Renal pelvis (tissue), 12 donors: ENCODE measurements at places on chromosomes 5 and 9.

GRCh38 chr9:93093127-93093876, 2.7 kb upstream of the CARD19 start:
- DNase-seq, result peak; percentile 54

GRCh38 chr5:36403632-36404311, 102.1 kb upstream of the RANBP3L start:
- DNase-seq, result no peak

DNA sequence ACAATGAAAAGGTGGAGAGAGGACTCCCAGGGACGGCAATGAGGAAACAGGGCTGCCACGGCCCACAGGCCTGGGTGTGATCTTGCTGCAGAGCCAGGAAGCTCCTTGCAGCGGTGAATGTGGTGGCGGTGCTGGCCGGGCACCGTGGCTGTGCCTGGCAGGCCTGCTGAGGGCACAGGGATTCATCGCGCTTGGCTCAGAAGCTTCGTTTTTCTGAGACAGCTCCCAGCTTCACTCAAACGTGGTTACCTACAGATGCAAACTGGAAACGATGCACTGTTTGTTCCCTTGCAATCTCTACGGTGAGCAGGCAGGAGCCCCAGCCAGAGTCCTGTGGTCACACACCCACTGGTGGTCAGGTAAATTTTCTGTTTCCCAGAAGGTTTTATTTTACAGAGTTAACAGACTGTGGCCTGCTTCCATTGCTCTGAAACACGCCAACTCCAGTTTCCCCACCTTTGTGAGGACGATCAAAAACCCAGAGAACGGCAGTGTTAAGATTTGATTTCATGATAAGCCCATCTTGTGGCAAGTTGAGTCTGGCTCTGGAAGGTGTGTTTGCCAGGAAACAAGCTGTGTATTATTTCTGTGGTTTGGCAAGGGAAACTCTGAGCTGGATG, 183.9 kb downstream of the AUH start:
- DNase-seq, result no peak

- peak; percentile 24 for DNase-seq
Observed at GRCh38 chr9:88399966-88400365, 11.7 kb downstream of the SPIN1 start.

DNA sequence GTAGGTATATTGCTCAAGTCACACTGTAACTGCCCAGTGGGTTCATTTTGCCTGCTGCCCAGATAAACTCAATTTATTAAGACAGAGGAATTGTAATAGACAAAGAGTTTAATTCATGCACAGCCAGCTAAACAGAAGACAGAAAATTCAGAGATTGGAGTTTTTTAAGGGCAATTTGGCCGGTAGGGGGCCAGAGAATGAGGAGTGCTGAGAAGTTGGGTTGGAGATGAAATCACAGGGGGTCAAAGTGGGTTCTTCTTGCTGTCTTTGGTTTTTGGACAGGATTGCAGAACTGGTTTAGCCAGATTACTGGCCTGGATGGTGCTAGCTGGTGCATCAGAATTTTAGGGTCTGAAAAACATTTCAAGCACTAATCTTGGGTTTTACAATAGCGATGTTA, 20.7 kb upstream of the IL33 start:
- no peak for DNase-seq

GRCh38 chr5:147780924-147781573, 1.5 kb downstream of the JAKMIP2 start:
- DNase-seq, result no peak

DNA sequence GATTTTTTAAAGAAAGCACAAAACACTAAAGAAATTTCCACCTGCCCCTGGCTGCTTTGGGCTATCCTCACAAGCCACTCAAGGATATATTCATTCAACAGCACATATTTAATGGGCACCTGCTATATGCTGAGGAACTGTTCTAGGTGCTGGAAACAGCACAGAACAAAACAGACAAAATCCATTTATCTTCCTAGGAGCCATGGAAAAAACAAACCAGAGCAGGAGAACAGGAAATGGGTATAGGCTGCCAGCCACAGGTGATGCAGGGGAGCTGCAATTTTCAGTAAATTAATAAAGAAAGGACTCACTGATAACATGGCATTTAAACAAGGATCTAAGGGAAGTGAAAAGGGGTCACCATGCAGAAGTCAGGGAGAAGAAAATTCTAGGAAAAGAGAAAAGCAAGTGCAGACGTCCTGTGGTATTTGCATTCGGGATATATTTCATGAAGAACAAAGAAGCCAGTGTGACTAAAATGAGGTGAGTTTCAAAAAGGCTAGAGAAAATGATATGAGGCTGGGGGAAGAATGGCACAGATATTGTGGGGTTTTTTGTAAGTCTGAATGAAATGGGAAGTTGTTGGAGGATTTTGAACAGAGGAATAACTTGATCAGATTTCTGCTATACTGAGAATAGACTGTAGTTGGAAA, 152.2 kb downstream of the ADAMTSL1 start:
- DNase-seq, result no peak

DNA sequence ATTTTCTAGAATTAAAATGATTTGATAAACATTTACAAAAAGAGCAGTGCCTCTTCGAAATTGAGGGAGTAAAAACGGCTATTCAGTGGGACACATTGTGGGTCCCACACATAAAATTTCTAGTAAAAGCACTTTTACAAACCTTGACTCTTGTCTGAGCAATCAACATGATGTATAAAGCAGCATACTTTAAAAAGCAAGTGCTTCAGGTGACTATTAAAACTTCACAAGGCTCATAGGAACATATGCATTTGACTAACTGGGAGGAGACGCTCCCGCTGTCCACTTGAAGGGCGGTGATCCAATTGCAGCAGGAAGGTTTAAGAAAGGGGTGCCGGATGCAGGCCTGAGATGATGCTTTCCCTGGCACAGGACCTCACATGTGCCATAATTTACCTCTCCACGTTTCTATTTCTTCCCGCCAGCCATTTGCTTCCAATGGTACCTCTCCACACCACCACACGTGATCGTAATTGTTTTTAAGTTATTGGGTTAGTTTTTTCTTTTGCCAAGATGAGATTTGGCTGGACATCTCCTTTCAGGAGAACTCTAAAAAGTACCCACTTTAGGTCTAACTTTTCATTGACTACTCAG, 1.8 kb downstream of the MCTP1 start:
- DNase-seq, result no peak

GRCh38 chr5:123035360-123035917, 1.1 kb downstream of the PPIC start:
- peak; percentile 15 for DNase-seq

DNA sequence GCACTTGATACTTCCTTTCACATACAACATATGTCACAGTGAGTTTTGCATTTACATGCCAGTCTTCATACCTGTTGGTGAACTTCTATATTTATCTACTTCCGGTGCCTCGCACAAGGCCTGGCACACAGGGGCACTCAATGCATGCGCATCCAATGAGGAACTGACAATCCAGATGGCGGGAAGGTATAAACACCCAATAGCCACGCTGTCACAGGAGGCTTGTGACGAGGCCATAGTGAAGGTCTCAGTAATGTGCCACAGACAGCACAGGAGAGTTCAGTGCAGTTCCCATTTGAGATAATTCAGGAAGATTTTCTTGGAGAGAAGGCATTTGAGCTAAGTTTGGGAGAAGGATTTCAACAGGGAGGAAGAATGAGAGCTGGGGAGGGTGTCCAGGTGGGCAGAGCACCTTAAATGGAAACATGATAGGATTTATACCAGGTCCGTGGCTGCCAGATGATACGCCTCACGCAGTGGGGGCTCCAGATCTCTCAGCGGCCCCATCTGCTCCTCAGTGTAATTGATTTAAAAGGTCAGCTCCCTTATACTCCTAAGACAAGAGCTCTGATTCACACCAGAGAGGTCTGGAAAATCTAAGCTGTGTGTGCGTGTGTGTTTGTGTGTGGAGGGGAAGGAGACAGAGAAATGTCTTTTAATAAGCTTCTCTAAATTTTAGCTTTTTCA, 206.2 kb downstream of the DCP2 start:
- DNase-seq, result no peak

DNA sequence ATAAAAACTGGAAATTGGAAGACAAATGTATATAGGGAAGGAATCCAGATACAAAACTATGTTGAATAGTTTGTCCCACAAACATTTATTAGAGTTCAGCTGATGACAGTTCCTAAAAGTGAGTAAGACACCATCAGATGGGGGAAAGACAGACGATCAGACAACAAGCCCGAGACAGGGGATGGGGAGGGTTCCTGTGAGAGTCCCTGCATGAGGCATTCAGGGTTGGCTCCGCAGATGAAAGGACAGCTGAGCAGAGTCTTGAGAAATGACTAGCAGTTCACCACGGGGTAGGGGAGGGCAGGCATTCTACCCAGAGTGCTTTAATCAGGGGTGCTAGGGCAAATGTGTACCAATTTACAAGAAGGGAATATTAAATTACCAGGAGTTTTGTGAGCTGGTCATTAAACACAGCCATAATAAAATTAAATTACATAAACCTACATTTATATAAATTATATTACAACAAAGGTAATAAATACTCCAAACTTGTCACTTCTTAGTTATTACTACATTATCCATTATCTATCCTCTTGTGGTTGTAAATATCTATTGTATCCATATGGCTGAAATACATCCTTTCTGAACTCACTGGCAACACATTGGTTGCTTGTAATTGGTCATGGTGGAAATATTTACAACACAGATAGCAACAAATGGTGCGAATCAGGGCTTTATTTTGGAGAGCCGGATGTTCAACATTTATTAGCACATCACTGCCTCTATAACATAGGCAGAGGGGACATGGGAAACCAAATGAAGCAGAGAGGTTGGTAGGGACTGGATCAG, 27.8 kb downstream of the TNFSF15 start:
- no peak for DNase-seq

DNA sequence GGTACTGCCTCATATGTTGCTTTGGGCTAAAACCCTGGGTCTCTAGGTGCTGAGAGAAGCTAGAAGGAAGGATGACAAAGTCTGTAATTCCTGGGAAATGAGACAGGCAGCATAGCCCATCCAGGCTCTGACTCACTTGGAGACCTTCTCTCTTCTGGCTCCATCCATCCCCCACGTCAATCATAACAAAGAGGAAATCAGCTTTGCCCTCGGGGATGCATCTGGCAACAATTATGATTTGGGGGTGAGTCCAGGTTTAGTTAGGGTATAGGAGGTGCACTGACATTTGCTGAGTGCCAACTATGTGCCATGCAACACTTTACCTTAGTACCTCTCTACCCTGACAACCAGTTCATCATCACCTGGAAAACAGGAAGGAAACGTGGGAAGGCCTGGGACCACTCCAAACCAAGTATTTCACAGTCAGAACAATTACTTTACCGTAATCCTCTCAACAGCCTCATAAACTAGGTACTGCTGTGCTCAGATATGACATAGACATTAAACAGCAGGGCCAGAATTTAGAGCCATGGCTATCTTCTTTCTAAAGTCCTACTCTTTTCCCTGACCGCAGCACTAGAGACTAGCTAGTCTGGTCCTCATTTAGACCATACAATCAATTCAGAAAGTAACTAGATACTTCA, 39.1 kb upstream of the GZMA start:
- no peak for DNase-seq

GRCh38 chr5:139181835-139182452, 16.2 kb downstream of the SIL1 start:
- no peak for DNase-seq

DNA sequence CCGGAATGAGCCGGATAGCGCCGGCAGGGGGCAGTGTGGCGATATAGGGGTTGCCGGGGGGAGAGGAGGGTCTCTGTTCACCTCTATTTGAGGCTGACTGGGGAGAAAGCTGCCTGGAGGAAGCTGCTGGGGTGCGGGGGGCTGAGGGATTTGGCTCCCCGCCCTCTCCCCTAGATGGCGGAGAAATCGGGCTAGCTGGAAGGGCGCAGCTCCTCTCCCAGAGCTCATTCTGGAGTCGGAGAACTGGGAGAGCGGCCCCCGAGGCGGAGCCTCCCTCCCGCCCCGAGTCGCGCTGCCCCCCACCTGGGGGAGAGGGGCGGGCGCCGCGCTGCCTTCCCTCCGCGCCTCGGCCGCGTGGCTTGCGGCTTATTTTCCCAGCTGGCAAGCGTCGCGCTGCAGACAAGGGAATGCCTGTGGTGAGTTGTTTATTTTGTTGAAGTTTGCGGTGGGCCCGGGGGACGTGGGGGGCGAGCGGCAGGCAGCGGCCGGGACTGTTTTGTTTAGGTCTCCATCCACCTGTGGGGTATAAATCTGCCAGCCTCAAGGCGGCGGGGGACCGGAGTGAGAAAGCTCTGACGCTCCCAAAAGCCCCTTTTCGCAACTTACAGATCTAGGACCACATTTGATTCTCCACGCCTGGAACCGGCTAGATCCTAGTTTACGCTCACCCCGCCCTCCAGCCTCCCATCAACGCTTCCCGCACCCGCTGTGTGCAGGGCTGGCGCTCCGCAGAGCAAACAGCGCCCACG, 4.1 kb upstream of the RGMB start:
- DNase-seq, result no peak

DNA sequence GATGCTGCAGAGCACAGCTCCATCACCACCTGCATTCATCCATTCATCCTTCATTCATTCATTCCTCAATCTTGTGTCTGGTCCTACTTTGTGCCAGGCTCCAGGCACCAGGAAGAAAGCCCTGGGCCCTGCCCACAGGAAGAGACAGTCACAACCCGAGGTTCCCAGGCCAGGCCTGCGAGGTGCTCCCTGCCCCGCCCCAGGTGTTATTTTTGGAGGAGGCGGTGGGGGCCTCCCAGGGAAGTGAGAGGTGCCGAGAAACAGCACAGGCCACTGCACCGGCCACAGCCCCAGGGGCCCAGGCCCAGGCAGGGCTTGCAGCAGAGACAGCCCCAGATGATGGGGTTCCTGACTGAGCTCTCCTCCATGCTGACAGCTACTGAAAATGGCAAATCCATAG, 33.4 kb downstream of the VAV2 start:
- no peak for DNase-seq

DNA sequence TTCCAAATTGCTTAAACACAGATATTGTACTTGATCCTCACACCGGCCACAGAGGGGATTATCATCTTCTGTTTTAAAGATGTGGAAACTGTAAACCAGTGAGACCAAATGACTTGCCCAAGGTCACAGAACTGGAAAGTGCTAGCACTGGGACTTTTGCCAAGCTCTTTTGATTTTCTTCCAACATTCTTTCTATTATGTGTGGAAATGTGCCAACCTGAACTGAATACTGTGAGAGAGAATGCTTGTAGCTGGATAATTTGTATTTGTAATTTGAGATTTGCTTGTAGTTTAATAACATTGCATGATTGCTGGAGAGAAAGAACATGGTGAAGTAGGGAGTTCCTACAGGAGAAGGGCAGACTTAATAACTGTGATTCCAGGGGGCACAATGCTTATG, 977.9 kb upstream of the NUDT12 start:
- DNase-seq, result peak; percentile 9

DNA sequence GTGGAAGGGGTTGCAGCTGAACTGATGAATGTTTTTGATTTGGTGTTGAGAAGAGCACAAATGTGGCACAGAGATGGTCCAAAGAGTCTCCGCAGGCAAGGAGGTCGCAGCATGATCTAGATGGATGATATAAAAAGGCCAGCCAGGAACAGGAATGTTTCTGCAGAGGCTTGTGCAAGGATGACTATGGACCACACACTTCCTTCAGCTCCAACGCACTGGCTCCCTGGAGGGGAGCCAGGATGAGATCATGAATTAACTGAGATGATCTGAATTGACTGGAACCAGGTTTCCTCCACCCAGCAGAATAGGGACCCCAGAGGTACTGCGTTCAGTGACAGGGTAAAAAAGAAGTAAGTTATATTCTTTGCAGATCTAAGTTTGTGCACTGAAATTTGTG, 89.0 kb downstream of the ARSB start:
- no peak for DNase-seq

- DNase-seq, result no peak
Observed at GRCh38 chr9:82332018-82332773, 343.6 kb downstream of the SPATA31D1 start.
